ENCODE measurements at places on chromosomes 12 and 14. TPM values are rescaled to one million over a fixed set of nuclear protein-coding genes. Genes with fewer than 3 reads are reported as not detected.

Gene TAS2R19
- 0.15 TPM for total RNA-seq

Gene TEAD4
- 40.2 TPM for total RNA-seq

Gene SERPINA1
- 2.8 TPM for total RNA-seq

Gene CD69
- total RNA-seq, result not detected

Gene ERP27
- not detected for total RNA-seq

Gene DAZAP2
- 361 TPM for total RNA-seq

Gene BHLHE41
- 0.46 TPM for total RNA-seq

Gene SRRM4
- total RNA-seq, result not detected

Gene KRT2
- total RNA-seq, result not detected

Gene PTHLH
- 14.2 TPM for total RNA-seq

Gene ATP2B1
- total RNA-seq, result 61.8 TPM

Gene ANO2
- 0.14 TPM for total RNA-seq

Gene TMEM19
- 35.2 TPM for total RNA-seq

Gene FOXG1
- total RNA-seq, result 0.25 TPM

Gene TARBP2
- total RNA-seq, result 41.3 TPM

Gene GPRC5D
- not detected for total RNA-seq

Gene KIF5A
- total RNA-seq, result 0.20 TPM

Gene LUM
- 0.29 TPM for total RNA-seq

Gene FGF23
- not detected for total RNA-seq

Gene TRHDE
- total RNA-seq, result 0.06 TPM

Gene GLIPR1L1
- not detected for total RNA-seq

Gene ZDHHC22
- 0.20 TPM for total RNA-seq

Gene SLCO1C1
- not detected for total RNA-seq

Gene CCDC177
- total RNA-seq, result 0.04 TPM

Gene GLTP
- 21.6 TPM for total RNA-seq

Gene USP30
- total RNA-seq, result 10.0 TPM

Gene PIANP
- 0.96 TPM for total RNA-seq

Gene RNASE7
- not detected for total RNA-seq

Gene PLA2G1B
- total RNA-seq, result not detected

Gene KLHL33
- not detected for total RNA-seq

Gene ANHX
- total RNA-seq, result not detected

Gene SMCO2
- 0.11 TPM for total RNA-seq

Gene RNASE1
- 0.45 TPM for total RNA-seq

Gene COPS7A
- total RNA-seq, result 46.5 TPM

Gene SLC11A2
- total RNA-seq, result 20.2 TPM

Gene PRKCH
- 6.0 TPM for total RNA-seq

Gene MMP19
- 0.29 TPM for total RNA-seq

Gene IL26
- not detected for total RNA-seq
